Lower leg skin (tissue), 4 donors: ENCODE measurements at places on chromosomes 6 and 20. TPM values are rescaled to one million over a fixed set of nuclear protein-coding genes. Genes with fewer than 3 reads are reported as not detected.

GRCh38 chr20:41232973-41233926 lies 84.3 kb downstream of the ZHX3 start:
- peak; percentile 59 for DNase-seq

DNA sequence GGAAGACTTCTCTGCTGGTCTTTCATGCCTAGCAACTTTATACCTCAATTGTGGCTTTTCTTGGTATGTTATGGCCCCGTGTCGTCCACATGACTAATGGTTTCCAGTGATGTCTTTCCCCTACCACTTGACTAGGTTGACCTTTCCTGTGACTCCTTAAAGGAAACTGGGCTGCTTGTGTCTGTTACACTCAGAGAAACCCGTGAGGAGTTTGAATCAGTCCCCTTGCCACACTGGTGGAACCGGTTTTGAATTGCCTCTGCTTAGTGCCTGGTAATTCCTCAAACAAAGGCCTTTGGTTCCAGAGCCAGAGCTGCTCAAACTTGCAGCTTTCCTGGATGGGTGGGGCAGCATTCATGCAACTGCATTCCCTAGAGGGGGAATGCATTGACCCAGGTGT lies 21.9 kb downstream of the ECT2L start:
- peak; percentile 85 for DNase-seq

GRCh38 chr6:30836431-30836866 lies 47.9 kb upstream of the DDR1 start:
- DNase-seq, result no peak

DNA sequence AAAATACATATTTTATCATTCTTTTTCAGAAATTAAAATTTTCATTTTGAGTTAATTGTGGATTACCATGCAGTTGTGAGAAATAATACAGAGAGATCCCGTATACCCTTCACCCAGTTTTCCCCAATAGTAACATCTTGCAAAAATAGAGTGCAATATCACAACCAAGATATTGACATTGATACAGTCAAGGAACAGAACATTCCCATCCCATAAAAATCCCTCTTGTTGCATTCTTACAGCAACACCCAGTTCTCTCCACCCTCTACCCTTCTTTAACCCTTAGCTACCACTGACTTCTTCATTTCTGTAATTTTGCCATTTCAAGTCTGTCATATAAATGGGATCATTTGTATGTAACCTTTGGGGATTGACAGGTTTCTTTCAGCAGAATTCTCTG lies 6.9 kb upstream of the AKAP12 start:
- DNase-seq, result no peak

DNA sequence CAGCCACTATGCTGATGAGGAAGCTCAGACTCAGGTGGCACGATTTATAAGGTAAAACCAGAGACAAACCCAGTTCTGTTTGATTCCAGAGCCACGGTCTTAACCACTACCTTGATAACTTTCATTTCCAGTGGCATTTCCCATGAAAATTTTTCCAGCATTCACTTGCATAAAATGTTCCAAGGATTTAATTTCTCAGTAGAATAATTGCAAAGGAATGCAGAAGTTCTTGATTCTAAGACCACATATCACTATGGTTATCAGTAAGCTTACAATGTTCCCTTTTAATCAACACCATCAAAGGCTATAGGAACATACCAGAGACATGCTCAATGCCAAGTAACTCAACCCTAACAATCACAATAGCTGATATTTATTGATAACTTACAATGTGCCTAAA lies 306.0 kb upstream of the HS3ST5 start:
- no peak for DNase-seq

GRCh38 chr6:150392452-150393220 lies 23.8 kb downstream of the IYD start:
- no peak for DNase-seq

GRCh38 chr6:143298071-143298470 lies 152.4 kb downstream of the ADAT2 start:
- DNase-seq, result no peak

DNA sequence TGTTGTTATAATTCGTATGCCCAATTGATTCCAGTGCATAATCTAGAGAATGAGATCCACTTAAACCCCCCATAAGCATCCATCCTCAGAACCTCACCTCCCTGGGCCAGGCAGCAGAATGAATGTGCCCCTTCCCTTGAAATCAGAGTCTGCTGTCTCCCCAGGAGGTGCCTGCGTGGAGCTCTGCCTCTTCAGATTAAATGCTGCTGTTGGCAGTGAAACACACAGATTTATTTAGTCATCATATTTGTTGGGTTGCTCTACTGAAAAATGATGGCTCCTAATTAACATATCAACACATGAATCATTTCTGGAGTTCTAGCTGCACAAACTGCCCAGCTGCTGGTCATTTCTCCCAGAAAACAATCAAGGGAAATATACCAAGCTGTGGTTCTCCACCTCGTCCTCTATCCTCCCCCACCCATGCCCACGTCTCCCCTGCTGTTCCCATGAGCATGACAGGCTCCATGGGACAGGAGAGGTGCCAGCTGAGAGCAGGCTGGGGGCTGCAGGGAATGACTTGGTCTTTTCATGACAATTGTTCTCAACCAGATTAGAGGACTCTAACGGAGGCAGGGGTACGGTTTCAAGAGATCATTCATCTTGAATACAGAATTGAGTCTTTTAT lies 633.1 kb downstream of the CDH26 start:
- DNase-seq, result no peak

DNA sequence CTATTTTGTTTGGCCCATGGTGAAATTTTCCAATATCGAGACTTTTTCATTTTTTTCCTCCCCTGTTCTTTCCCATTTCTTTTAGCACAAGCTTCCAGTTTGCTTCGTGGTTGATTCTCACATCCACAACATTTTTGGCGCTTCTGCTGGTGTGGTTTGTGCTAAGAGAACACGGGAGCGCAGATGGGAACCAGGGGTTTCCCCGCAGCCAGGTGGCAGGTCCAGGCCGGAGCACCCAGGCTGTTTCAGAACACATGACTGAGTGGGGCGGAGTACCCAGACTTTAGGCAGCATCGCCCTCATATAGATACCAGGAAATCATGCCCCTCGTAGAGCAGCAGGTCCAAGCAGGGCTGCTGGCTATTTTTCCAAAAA lies 58.0 kb downstream of the SYTL3 start:
- no peak for DNase-seq

GRCh38 chr6:31906122-31906521 lies 4.2 kb upstream of the ZBTB12 start:
- DNase-seq, result no peak

GRCh38 chr6:13724182-13724581 lies 12.5 kb upstream of the RANBP9 start:
- no peak for DNase-seq

NRN1 gene
- total RNA-seq, result 19.5 TPM

LY6G6F gene
- total RNA-seq, result not detected

PET117 gene
- total RNA-seq, result 14.7 TPM

BMP6 gene
- total RNA-seq, result 8.4 TPM
